ENCODE measurements at places on chromosomes 5 and 9.

- no peak for DNase-seq
Measured at GRCh38 chr5:90477073-90477472, 2.4 kb downstream of the POLR3G start.

DNA sequence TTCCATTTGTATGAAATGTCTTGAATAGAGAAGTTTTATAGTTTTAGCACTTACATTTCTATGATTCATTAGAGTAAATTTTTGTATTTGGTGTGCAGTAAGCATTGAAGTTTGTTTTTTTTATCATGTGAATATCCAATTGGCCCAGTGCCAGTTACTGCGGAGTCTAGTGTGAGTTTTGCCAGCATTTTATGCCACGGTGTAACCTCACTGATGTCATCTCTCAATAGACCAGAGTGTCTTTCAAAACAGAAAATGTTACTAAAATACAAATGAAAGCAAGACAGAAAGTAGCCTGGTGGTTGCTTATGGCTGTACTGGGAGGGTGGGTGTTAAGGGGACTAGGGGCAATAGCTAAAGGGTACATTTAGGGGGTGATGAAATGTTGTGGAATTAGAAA is 62.8 kb downstream of the IPPK start:
- DNase-seq = no peak

- no peak for DNase-seq
Measured at GRCh38 chr9:36551910-36552309, 20.8 kb upstream of the MELK start.

- DNase-seq = no peak
Measured at GRCh38 chr5:82785456-82785855, 291.7 kb downstream of the TMEM167A start.

- peak; percentile 54 for DNase-seq
Measured at GRCh38 chr9:128160603-128160987, 530 bp downstream of the BBLN start.

GRCh38 chr5:8192840-8193239 is 323.9 kb downstream of the MTRR start:
- DNase-seq = no peak
